ENCODE measurements at places on chromosomes 7 and 10. TPM values are rescaled to one million over a fixed set of nuclear protein-coding genes. Genes with fewer than 3 reads are reported as not detected.

GRCh38 chr10:61961278-61961677, 59.8 kb downstream of the ARID5B start:
- H3K4me1 ChIP-seq, result peaks cover 37% of the 10 kb centered on the region
- H3K27me3 ChIP-seq, result no peaks in the 10 kb centered on the region
- peak overlapping the region; percentile 43 for H3K27ac ChIP-seq
- H3K36me3 ChIP-seq, result peaks cover 45% of the 10 kb centered on the region
- peak overlapping the region; percentile 52 for H3K4me3 ChIP-seq

DNA sequence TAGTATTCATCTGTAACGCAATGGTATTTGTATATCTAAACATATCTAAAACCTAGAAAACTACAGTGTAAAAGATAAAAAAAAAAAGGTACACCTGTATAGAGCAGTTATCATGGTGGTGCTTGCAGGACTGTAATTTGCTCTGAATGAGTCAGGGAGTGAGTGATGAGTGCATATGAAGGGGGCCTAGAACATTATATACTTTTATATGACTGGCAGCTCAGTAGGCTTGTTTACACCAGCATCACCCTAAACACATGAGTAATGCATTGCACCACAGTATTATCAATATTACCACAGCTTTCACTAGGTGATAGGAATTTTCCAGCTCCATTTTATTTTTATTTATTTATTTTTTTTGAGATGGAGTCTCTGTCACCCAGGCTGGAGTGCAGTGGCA, 40.8 kb downstream of the TRIM24 start:
- no peak overlapping the region for H3K27ac ChIP-seq
- H3K4me1 ChIP-seq, result peaks cover 7% of the 10 kb centered on the region
- H3K27me3 ChIP-seq, result no peaks in the 10 kb centered on the region
- no peak for DNase-seq

DNA sequence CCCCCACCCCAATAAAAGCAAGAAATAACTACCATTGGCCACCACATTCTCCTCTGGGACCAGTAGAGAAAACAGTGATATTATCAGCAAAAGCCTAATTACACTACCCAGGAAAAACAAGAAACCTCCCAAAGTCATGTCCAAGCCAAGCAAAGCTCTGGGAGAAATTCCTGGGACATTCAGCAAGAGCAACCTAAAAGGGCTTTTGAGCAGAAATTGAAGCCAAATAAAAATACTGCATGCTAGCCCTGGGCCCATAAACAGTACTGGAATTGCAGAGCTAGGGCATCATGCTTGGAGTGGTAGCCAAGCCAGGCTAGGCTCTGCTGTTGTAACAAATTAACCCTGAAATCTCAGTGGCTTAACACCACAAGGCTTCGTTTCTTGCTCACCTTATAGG, 347.9 kb downstream of the LRMDA start:
- H3K4me3 ChIP-seq, result no peak overlapping the region
- DNase-seq, result no peak
- H3K27ac ChIP-seq, result no peak overlapping the region
- peaks cover 12% of the 10 kb centered on the region for H3K27me3 ChIP-seq

DNA sequence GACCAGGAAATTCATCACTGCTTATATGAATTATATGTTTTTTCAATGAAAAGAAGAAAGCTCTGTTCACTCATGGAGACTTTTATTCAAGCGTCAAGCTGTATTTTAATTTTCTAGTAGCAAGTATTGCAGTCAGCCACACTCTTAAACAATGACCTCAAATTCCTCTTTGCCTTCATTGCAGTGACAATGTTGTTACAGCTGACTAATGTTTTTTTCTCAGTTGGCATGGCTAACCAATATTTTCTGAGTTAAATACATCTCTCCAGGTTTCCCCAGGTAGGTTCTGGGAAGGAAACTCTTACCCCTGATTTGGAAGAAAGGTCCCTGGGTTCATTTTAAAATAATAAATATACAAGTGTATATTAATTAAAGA, 241.5 kb downstream of the WDR11 start:
- H3K4me1 ChIP-seq, result no peaks in the 10 kb centered on the region
- H3K36me3 ChIP-seq, result no peaks in the 10 kb centered on the region
- H3K4me3 ChIP-seq, result no peak overlapping the region
- DNase-seq, result no peak

- no peaks in the 10 kb centered on the region for H3K36me3 ChIP-seq
- no peaks in the 10 kb centered on the region for H3K4me1 ChIP-seq
- no peak for DNase-seq
- H3K4me3 ChIP-seq, result no peak overlapping the region
- no peaks in the 10 kb centered on the region for H3K27me3 ChIP-seq
- H3K27ac ChIP-seq, result no peak overlapping the region
Measured at GRCh38 chr7:21023841-21024484, 237.3 kb upstream of the SP8 start.

DNA sequence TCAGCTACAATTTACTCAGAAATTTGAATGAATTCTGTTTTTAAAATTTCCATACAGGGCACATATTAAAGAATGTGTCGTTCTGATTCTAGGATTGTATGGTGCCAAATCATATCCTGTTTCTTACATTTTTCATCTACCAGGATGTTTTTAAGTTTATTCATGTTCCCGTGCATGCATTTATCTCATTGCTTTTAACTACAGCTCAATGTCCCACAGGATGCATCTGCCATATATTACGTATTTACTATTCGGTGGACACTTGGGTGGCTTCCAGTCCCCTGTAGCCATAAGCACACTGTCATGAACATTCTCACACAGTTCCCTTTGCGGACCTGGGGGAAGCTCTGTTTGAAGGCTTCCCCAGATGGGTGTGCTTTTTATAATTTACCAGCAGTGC, 122.3 kb downstream of the CCDC71L start:
- no peaks in the 10 kb centered on the region for H3K36me3 ChIP-seq
- peaks cover 6% of the 10 kb centered on the region for H3K27me3 ChIP-seq
- H3K4me3 ChIP-seq, result no peak overlapping the region
- no peak overlapping the region for H3K27ac ChIP-seq

Gene FASTK
- 100 TPM for total RNA-seq

Data from activated naive CD8-positive, alpha-beta T cell treated with anti-CD3 and anti-CD28 coated beads, Interleukin-2, amount 10 ng/mL, durations not matched to agents 7 days and 5 days (primary cell).